ENCODE measurements at places on chromosomes 11 and 22.

GRCh38 chr11:6413791-6414201 is 5.1 kb downstream of the APBB1 start:
- DNase-seq = no peak

GRCh38 chr11:131658952-131659351 is 288.5 kb downstream of the NTM start:
- no peak for DNase-seq

DNA sequence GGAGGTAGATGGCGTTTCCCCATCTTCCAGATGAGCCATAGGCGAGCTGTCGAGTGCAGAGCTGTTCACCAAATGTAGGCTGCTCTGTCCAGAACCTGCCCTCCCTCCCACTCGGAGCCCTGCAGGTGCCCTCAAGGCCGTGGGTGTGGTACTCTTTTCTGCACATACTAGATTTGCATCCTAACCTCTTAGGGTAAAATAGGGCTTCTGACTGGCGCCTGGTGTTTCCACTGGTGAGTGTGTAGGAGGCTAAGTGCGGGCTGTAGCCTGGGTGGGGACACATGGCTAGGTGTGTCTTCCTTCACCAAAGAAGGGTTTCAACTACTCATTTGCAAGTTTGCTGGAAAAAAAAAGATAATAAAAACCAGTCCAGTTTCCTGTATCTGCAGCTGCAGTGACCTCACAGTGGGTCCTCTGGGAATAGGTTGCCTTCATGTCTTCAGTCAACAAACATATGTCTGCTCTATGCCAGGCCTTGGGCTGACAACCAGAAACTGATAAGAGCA is 8.5 kb downstream of the BIK start:
- DNase-seq = no peak

GRCh38 chr11:130649801-130650200 is 201.4 kb downstream of the ADAMTS15 start:
- DNase-seq = no peak

DNA sequence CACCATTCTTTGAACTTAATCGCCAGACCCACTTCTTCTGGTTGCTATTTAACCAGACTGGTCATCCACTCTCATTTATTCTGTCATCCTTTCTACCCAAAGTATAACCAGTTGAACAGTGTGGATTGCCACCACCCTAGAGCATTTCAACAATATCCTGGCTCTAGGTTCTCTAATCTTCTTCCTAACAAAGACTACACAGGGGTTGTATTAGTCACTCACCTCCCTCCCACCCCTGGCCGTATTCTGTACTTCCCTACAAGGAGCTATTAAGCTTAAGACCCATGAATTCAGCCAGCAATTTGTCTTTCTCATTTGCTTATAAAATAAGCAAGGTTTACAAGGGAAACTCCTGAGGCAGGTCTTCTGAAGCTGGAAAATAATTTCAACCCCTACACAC is 46.9 kb upstream of the CEP126 start:
- DNase-seq = no peak

DNA sequence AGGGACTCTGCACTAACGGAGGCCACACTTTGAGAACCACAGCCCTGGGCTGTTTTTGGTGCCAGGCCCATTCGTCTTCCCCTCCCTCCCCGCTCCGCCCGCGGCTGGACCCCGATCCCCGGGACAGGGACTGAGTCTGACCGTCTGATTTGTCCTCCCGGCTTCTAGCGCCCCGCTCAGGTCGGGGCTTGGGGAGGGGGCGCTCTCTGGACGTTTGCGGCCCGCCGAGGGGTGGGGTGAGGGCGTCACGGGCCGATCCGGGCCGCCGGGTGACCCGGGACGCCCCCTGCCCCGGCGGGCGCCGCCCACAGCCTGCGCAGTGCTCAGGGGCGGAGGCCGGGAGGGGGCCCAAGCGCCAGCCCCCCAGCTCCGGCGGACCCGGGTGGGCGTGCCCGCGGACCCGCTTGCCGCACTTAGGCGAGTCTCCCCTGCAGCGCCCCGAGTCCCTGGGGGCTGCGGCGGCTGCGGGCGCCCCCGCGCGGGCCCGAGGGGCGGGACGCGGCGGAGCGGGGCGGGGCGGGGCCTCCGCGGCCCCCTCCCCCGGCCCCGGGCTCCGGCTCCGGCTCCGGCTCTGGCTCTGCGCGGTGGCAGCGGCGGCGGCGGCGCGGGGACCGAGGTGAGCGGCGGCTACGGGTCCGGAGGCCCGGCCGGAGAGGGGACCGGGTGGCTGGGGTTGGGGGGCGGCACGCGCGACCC is 33.7 kb upstream of the PRR5 start:
- DNase-seq = no peak

GRCh38 chr22:37165066-37165465 is 15.3 kb upstream of the IL2RB start:
- DNase-seq = no peak

DNA sequence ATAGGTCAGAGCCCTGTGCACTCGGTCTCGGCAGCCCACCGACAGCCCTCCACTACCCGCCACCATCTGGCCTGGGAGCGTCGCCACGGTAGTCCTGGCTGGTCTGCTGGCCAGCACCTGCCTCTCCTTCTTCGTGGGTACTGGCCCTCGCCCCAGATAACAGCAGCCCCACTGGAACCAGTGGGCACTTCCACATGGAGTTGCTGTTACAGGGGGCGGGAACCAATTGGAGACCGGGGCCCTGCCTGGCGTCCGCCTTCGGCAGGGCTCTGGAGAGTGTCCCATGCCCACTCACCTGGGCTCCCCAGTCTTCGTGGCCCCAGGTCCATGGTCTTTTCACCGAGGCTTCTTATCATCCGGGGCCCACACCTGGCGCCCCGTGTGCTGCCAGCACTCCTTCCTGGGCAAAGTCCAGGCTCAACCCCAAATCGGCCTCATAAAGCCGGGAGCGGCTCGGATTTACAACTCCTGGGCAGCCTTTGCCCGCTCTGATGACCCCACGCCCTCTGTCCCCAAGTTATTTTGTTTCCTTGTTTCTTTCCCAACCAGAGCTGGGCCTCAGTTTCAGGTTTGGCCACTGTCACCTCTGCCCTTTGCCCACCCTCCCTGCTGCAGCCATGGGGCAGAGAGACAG is 12.9 kb upstream of the EHD1 start:
- DNase-seq = no peak

DNA sequence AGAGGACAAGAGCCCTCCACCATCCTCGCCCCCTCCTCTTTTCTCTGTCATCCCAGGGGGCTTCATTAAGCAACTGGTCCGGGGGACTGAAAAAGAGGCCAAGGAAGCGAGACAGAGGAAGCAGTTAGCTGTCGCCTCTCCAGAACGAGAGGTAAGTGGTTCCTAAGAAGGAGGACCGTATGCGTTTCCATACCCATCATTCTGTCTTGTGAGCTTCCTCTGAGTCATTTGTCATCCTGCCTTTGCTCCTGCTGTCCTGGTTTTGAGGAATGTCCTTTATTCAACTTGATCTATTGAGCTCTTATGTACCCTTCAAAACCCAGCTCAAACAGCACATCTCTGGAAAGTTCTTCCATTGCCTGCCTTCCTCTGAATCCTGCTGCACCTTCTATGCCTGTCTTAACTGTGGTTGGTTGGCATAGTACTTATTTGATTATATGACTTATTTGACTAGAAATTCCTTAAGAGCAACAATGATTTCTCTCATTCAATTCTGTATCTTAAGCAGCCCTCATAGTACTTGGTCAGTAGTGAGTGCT is 21.3 kb downstream of the MYO18B start:
- no peak for DNase-seq

GRCh38 chr22:29772170-29772641 is 5.0 kb downstream of the UQCR10 start:
- DNase-seq = no peak

DNA sequence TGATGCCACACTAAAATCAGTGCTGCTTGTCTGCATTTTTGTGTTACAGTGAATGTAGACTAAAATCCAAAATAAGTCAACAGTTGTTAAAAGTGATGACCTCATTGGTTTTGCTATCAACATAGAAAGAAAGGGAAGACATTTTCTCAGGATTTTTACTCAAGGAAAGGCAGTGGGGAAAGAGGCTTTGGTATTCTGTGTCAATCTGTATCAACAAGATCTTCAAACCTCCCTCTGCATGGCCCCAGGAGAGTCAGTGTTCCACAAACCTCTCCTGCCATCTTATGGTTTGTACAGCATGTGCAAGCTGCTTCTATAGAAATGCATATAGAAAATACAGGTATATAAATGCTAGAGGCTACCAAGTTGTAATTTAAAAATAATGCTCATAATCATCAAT is 13.8 kb upstream of the OR51M1 start:
- no peak for DNase-seq

DNA sequence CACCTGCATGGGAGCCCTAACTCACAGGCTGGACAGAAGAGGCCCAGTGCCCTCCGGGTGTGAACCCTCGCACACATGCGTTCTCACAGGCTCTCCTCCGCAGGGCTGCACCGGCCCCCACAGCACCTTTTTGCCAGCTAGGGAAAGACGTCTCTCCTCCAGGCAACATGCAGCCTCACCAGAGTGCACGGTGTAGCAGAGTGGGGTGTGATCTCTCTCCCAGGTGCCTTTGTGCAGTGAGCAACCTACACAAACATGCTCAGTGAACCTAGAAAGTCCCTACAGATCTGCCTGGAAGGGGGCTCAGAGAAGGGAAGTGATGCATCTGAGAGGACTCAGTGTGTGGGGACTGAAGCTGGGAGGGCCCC is 3.7 kb upstream of the CARNS1 start:
- no peak for DNase-seq

DNA sequence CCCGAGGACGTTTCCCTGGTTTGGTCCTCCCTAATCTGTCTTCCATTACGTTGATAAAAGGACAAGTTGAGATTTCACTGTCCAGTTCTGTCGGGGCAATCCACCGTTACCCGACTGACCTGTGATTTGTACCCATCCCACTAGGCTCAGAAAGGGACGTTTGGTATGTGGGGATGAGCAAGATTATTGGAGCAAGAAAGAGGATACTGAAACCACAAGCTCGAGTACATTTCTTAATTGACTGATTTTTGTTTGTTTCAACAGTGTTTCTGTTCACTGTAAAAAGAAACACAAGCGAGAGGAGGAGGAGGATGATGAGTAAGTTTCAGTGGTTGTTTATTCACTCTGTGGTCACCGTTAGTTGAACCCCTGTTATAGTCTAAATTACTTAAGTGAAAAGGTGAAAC is 969 bp downstream of the CCDC117 start:
- DNase-seq = no peak

DNA sequence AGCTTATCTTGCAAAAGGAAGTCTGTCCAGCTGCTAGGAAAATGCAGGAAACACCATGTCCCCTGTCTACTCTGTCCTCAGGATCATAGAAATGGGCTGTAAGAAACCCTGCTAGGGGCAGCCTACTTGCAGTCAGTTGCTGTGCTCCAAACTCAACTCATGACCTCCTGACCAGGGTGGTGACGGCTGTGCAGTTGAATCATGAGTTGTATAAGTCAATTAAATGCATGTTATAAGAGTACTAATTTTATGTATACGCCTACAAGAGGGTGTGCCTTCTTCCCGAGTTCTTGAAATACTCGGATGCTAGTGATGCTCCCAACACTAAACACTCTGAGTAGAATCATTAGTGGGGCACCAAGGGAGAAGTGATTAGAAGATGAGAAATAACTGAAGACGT is 776.4 kb downstream of the OPCML start:
- no peak for DNase-seq

- no peak for DNase-seq
Observed at GRCh38 chr11:83855237-83855636, 569.1 kb upstream of the CCDC90B start.

DNA sequence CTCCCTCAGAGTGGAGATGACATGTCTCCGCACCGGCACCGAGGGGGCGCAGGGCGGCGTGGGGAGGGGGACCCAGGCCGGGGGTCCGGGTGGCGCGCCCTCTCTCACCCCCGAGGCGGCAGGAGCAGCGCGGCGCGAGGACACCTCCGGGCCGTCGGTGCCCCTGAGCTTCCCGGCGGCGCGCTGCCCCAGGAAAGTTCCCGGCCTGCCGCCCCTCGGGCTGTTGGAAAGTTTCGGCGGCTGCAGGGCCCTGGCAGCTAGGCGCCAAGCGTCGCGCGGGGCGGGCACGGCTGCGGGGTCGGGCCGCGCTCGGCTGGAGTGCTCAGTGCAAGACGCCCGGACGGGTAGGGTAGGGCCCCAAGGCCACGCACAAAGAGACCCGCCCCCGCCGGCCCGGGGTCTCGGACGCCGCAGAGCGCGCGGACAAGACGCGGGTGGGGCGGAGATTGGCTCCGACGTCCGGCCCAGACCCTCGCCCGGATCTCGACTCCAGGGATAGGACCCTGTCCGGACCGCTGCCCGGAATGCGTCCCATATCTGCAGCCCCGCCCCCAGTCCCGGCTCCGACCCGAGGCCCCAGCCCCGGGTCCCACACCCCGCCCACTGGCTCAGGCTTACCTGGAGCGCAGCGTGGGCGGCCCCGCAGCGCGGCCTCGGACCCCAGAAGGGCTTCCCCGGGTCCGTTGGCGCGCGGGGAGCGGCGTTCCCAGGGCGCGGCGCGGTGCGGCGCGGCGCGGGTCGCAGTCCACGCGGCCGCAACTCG is 471 bp downstream of the ARVCF start:
- no peak for DNase-seq

- DNase-seq = no peak
Observed at GRCh38 chr11:30581675-30582074, 4.5 kb downstream of the MPPED2 start.

GRCh38 chr11:126897430-126897829 is 103.1 kb downstream of the KIRREL3 start:
- no peak for DNase-seq

DNA sequence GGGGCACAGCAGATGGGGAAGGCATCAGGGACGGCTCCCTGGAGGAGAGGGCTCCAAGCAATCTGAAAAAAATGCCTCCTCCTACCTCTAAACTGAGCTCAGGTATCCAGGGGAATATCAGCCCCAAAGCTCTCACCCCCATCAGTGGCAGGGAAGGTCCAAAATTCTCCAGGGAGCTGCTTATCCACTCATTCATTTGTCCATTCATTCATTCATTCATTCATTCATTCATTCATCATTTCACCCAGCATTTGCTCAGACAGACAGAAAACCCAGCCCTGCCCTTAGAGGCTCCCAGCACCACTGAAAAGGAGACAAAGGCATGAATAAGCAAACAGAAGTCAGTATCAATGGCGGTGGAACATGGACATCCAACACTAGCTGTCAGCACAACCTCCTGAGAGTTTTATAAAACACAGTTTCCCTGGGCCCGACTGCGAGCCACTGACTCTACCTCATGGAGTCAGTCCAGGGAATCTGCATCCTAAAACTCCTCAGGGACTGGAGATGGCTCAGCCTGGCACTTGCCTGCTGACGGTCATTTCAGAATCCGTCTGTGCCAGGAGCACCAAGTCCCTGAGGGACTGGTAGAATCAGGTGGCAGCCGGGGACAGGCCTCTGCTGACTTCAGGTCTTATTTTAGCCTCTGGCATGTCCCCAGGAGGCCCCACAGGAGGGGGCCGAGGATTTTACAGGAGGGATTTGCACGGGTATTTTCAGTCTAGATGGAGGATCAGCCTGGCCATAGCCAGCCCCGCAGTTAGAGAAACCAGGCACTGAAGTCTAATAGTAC is 164.6 kb downstream of the MN1 start:
- DNase-seq = peak; percentile 71

- DNase-seq = no peak
Observed at GRCh38 chr22:42258126-42258525, 12.3 kb downstream of the TCF20 start.

DNA sequence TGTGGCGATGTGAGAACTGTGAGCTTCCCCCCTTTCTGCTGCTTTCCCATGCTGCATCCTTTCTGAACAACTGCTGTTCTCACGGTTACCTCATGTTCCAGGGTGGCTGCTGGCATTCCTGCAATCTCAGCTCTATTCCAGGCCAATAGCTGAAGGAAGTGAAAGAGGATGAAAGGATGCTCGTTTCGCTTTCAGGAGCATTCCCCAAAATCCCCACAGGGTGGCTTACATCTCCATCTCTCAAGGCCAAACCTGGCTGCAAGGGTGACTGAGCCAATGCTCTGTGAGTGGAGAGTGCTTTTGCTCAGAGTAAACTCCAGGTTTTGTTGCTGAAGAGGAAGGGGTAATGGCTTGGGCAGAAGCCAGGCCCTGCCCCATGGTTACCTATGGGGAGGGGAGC is 848.2 kb downstream of the BRD1 start:
- no peak for DNase-seq

All from heart left ventricle (tissue), 16 donors.